Fibroblast of skin of right biceps (primary cell): ENCODE measurements at places on chromosomes 5 and 9.

DNA sequence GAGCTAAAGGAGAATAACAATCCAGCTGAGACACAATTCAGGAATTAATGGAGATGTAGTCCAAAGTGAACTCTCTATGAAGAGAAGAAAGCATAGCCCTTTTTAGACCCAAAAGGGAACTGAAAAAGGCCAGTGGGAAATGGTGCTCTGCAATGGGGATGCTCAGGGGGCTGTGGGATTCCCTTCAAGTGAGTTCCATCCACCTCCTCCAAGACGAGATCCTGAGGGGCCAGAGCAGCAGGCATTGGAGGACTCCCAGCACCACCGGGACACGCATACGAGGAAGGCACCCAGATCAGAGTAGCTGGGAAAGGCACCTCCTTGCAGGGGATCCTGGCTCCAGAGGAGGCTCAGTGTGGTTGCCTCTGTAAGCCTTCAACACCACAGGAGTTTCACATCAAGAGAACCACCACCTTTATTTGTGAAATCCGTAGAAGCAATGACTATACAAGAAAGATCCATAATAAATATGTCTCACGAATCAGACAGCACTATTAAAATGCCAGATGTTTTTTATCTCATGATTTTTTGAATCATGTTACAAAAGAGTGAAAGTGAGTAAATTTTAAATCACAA lies 288.2 kb downstream of the MED10 start:
- DNase-seq = no peak

GRCh38 chr5:112006721-112007120 lies 249.7 kb upstream of the NREP start:
- DNase-seq = peak; percentile 80

DNA sequence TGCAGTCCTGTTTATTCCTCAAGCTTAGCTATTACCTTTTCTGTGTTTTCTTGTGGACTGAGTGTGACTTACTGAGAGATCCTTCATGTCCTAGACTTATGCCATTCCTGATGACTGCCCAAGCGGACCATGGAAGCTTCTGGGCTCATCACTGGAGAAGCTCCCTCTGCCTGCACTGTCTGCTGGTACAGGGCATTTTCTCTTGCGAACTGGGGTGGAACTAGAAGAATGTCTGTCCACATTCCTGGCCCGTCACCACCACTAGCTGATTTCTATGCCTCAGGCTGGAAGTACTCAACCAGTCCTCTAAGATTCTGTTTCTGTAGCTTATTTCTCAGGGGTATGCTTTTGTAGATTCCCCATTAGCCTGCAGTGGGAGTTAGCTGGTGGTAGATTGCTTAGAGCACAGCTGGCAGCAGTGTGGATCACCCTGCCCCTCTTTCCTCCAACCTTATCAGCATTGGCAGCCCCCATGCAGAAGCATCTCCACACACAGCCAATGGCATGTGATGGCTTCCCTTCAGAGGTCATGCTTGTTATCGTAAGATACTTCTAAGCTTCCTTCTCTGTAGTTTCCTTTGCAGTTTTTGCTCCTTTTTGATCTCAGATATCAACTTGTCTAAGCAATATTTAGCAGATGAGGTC lies 12.4 kb downstream of the SLC36A1 start:
- DNase-seq = peak; percentile 38

GRCh38 chr5:33713136-33713765 lies 178.5 kb downstream of the ADAMTS12 start:
- no peak for DNase-seq

DNA sequence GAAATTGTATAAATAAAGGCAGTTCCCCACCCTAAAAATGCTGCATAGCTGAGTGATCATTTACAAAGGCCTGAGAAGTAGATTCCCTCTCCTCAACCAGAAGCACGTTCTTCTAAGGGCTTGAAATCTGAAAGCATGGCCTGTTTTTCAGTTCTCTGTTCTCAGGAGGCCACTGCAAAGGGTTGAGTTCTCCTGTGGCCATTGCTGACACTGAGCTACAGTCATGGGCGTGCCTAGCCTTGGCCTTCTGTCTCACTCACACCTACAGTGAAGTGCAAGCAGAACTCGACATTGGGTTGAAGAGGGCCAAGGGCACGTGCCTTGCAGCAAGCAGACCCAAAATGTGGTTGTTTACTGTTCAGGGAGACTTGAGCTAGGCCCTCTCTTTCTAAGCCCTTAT lies 276.6 kb upstream of the VLDLR start:
- DNase-seq = no peak

- DNase-seq = no peak
These were observed 229.1 kb downstream of the SEC61B start for GRCh38 chr9:99451112-99451606.

DNA sequence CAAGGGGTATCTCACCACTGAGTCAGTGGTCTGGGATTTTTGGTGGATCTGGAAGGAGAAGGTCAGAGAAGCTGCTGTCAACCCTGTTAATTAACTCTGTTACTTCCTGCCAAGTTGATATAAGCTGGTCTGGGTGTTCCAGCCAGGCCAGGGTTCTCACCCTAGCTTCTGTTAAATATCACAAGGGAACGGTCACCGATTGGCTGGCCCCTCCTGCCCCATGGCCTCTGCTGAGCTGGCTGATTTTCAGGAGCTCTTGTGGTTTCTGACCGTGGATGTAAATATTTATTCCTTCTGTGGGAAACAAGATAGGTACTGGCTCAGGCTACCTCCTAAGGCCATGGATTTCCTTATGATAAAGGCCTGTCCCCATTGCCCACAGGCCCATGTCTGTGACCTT lies 1.0 kb downstream of the ADAMTS13 start:
- no peak for DNase-seq

GRCh38 chr5:74094096-74094781 lies 468.2 kb downstream of the ARHGEF28 start:
- DNase-seq = peak; percentile 44

GRCh38 chr9:2787065-2787464 lies 56.8 kb downstream of the PUM3 start:
- peak; percentile 63 for DNase-seq

- peak; percentile 65 for DNase-seq
These were observed 29.5 kb downstream of the GNAQ start for GRCh38 chr9:78001946-78002731.

- no peak for DNase-seq
These were observed 211.2 kb downstream of the MEF2C start for GRCh38 chr5:88671505-88672499.

- DNase-seq = no peak
These were observed 59.3 kb downstream of the PSD2 start for GRCh38 chr5:139854953-139855352.

DNA sequence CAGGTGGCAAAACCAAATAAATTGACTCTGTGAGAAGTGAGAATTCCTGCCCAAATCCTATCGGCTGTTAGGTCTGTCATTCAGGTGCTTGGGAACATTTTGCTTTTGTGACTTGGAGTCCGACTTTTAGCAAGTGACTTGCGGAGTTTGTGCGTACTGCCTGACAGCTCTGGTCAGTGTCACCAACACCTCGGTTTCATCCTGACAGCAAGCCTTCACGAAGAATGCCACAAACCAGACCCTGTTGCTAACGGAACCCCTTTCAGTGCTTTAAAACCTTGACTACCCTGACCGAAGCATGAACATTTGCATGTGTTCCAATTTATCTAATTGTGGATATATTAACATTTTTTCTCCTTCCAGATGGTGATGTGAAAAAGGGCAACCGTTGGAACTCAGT lies 26.5 kb downstream of the LIX1 start:
- DNase-seq = no peak

GRCh38 chr9:78033870-78034269 lies 2.3 kb upstream of the GNAQ start:
- no peak for DNase-seq

- no peak for DNase-seq
These were observed 90.4 kb upstream of the PUM3 start for GRCh38 chr9:2934241-2934650.

GRCh38 chr9:83665580-83666200 lies 42.1 kb downstream of the UBQLN1 start:
- no peak for DNase-seq

DNA sequence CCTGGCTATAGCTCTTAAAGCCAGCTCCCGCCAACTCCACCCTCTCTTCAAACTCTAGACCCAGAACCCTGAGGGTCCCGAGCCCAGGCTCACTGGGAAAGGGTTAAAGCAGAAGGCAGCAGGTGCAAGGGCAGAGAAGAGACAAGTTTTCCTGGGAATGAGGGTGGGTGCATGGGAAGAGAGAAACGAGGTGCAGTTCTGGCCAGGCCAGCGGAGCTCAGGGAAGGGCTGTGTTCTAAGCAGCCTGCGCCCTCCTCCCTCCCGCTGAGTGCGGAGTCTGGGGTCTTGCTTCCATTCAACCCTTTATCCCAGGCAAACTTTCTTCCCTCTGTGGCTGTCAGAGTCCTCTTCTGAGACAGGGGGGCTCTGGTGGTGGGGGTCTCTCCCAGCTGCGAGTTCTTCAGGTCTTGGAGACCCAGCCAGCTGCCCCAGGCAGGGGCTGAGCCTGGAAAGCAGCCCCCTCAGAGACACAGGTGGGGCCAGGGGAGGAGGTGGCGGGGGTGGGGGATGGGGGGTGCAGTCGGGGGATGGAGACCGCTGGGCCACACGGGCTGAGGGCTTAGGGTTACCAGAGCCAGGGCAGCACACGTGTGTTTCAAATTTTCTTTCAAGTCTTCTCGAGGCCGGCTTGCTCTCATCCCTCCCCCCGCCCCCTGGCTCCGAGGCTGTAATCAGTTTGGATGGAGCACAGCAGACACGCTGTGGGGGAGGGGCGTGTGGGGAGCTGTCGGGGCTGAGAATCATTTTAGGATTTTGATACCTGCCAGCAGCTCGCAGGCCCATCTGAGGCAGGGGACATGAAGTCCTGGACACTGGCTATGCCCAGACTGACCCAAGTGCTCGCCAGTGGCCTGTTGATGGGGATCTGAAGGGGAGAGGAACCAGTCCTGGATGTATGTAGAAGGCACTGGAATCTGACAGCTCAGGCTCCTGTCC lies 169.6 kb upstream of the SMIM23 start:
- DNase-seq = no peak

DNA sequence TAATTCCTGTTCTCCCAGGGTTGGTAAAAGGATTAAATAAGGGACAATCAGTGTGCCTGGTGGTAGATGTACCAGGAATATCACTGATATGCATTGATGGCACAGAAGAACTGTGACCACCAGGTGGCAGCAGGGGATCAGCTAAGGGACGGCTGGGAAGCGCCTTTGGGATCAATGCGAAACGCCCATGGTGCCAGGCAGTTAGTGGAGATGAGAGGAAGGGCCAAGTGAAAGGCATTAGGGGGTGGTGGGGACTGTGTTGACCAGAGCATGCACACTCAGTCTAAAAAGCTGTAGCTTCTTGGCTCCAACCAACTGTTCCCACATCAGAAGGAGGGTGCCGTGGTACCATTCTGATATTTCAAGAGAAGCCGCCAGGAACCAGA lies 55.6 kb downstream of the ARHGEF37 start:
- DNase-seq = peak; percentile 41
